ENCODE measurements at places on chromosomes 3 and 15.

DNA sequence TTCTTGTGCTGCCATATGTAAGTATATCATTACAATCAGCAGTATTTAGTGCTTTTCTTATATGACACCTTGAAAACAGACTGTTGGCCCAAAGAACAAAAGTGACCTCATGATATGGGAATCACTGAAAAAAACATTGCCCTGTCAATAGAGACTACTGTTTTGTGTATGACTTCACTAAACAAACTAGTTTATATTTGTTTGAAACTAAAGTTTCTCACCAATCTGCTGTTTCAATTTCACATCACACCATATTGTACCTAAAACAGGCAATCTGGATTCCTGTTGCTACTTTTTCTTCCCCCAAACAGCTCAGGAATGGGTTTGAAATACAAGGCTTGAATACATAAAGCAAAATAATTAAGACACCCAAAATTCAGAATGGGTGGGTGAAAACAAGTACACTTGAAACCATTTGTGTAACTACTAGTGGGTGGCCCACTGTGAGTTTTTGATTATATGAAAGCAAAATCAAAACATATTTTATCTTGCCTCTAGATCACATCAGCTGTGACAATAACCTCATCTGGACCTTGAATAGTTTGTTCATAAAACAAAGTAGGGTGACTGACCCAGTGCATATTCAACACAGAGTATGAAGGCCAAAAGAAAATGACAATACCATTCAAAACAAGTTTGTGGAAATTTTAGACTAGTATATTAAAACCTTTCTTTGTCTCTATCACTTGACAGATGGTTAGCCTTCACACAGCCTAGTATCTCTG, 5.9 kb downstream of the ZBTB20 start:
- DNase-seq, result no peak

- peak; percentile 45 for DNase-seq
These were observed 353.3 kb upstream of the SUCLG2 start for GRCh38 chr3:68007621-68008226.

GRCh38 chr15:57053470-57053869, 135.0 kb downstream of the TCF12 start:
- DNase-seq, result no peak

DNA sequence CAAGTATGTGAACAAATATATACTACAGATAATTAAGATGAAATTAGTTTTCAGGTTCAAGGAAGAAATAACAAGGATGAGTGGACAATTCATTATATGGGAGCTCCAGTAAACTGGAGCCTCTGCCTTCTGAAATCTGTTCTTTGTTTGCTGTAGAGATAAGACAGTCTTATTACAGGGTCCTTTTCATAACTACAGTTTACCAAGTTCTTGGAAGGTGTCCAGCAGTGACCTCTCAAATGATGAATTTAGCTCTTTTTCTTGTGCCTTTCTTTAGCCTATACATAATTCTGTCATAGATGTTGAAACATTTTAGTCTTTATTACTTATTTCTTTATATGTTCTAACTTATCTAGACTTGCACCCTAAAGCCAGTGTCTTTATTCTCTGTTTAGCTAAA, 89.7 kb upstream of the GBE1 start:
- DNase-seq, result no peak

- peak; percentile 14 for DNase-seq
These were observed 90.6 kb upstream of the AKAP13 start for GRCh38 chr15:85289677-85290365.

DNA sequence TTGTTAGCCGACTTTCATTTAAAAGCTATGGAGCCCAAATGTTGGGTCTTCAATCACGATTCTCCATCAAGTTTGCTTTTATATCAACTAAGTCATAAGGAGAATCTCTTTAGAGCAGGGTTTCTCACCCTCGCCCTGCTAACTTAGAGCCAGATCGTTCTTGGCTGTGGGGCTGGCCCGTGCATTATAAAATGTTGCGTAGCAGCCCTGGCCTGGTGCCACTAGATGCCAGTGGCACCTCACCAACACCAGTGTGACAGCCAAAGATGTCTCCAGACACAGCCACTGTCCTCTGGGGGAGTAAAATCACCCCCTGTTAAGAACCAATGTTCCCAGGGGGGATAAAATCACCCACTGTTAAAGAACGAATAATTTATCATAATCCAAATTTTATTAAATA, 226.1 kb downstream of the OCA2 start:
- DNase-seq, result no peak

- DNase-seq, result no peak
These were observed 43.9 kb downstream of the ZNF148 start for GRCh38 chr3:125331243-125331642.

DNA sequence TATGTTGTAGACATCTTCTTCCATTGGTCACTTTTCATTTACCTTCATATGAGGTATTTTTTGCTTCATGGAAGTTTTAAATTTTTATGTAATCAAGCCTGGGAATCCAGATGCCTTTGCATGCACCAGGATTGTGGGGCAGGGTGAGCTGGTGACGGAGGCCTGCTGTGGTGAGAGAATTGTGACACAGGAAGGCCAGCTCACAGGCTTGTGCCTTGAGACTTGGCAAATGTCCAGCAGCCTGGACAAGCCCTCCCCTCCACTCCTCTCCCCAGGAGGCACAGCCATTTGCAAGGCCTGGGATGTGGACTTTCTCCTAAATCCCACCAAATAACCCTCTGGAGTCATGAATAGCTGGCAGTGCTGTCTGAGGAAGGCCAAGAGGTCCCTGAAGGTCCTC, 67.4 kb downstream of the RHCG start:
- DNase-seq, result no peak

- DNase-seq, result no peak
These were observed 51.8 kb downstream of the GRAMD1C start for GRCh38 chr3:113890256-113890900.

- DNase-seq, result no peak
These were observed 18.5 kb downstream of the SPRED1 start for GRCh38 chr15:38271144-38271543.

DNA sequence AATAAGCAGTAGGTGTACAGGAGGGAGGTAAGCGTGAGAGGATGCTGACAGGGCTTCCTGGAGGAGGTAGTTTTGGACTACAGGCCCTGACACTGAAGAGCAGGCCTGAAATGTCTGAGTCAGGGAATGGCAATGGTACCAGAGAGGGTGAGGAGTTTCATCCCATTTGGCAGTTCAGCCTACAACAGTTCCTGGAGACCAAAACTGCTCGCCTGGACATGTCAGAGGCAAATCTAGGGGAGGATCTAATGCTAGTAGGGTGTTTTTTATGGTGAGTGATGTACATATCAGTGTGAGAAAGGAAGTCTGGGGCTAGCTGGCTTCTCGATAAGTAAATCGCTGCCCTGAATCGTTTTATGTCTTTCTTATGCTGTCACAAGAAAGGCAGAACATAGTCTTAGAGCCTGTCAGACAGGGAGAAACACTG, 13.8 kb upstream of the TNFSF10 start:
- peak; percentile 27 for DNase-seq

- DNase-seq, result no peak
These were observed 266.8 kb downstream of the ZNF385D start for GRCh38 chr3:21484057-21484827.

DNA sequence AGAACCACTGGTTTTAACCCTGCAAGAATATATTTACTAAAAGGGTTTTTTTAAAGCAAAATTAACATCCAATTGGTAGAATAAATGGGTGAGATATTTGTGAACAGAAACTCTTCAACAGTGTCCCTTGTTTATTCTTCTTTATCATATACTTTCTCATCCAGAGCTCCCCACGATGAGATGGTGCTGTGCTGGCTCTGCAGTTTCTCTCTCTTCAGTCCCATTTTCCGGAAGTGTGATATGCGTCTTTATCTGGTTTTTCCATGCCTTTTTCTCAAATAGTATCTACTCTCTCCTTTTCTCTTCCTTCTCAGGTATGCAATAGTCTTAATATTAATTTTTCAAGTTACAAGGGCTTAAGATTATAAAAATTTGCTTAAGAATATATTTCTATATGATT, 1.5 kb downstream of the EAF2 start:
- DNase-seq, result no peak

DNA sequence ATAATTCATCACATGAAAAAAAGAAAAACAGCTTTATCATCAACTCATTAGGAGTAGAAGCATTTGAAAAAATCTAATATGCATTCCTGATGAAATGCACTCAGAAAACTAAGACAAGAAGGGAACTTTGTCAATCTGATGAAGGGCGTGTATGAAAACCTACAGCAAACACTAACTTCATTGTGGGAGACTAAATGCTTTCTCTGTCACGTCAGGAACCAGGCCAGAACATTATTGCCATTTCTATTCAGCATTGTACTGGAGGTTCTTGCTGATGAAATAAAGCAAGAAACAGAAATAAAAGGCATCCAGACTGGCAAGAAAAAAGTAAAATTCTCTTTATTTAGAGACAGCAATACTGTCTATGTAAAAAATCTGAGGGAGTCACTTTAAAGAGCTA, 235.2 kb downstream of the GABRB3 start:
- no peak for DNase-seq

DNA sequence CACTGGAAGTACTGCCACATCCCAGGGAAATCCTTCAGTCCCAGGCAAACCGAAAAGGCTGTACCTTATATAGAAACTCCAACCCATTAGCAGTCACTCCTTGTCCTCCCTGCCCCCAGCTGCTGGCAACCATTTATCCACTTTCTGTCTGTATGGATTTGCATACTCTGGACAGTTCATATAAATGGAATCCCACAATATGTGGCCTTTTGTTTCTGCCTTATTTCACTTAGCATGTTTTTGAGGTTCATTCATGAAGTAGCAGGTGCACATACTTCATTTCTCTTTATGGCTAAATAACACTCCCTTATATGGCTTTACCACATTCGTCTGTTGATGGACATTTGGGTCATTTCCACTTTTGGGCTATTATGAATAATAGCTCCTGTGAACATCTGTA, 51.6 kb upstream of the CMTM8 start:
- no peak for DNase-seq

DNA sequence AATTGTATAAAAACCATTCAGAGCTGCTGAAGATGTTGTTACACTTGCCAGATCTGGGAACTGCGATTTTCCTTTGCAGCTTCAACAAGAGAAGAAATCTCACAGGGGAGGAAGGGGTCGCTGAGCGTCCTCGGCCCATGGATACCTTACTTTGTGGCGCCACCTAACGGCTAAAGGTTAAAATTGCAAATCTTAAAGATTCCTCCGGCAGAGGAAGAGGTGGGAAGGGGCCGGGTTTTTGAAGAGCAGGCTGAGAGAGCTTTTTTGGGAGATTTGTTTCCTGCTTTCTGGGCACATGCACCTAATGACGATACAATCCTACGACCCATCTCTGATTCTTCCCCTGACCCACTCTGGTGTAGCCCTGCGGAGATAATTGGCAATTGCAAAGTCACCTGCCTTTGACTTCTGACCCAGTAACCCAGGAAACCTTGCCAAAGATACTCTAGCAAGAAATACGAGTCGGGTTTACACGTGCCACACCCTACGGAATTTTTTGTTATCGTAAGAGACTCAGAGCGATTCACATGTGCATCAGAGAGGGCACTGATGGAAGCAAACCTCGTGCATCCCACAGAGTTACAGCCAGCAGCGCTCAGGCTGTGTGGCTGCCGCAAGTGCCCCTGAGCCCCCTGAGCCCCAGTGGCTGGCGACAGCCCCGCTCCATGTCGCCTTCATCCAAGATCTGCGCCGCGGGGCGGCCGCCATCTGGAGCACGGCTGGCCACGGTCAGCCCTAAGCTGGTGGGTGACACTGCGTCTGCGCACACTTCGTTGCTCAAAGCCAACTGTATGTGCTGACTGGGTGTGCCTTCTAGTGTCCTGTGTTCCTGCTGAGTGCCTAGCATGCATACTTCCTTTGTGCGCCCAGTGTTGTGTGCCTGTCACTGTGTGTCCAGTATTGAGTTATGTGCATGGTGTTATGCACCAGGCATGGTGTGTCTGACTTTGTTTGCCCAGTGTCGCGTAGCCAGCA, 55.2 kb upstream of the CHRNA7 start:
- peak; percentile 37 for DNase-seq

GRCh38 chr3:146106986-146107385, 54.0 kb downstream of the PLOD2 start:
- DNase-seq, result no peak

DNA sequence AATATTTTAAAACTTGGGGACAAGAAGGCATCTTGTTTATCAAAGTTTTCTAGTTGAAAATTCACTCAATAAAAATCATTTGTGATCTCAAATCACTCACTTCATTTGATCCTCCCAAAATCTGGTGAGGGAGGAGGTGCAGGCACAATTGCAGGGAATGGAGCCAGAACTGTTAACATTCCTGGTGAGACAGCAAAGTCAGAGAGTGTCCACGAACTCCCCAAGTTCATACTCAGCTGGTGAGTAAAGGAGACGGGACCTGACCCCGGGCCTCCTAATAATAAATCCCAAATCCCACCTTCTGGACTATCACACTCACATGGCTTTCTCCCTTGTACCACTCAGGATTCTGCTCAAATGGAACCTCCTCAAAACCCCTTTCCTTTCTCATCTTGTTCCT, 252.3 kb upstream of the LRTM1 start:
- no peak for DNase-seq

- no peak for DNase-seq
These were observed 602.0 kb upstream of the KCNMB2 start for GRCh38 chr3:177934001-177934891.

GRCh38 chr3:9153904-9154619, 95.4 kb downstream of the SRGAP3 start:
- no peak for DNase-seq

GRCh38 chr3:147462856-147463255, 53.7 kb downstream of the ZIC1 start:
- no peak for DNase-seq

- peak; percentile 74 for DNase-seq
These were observed 15.0 kb downstream of the SFMBT1 start for GRCh38 chr3:53030619-53031449.

- DNase-seq, result no peak
These were observed 361.5 kb upstream of the KCNH8 start for GRCh38 chr3:18786650-18787323.

DNA sequence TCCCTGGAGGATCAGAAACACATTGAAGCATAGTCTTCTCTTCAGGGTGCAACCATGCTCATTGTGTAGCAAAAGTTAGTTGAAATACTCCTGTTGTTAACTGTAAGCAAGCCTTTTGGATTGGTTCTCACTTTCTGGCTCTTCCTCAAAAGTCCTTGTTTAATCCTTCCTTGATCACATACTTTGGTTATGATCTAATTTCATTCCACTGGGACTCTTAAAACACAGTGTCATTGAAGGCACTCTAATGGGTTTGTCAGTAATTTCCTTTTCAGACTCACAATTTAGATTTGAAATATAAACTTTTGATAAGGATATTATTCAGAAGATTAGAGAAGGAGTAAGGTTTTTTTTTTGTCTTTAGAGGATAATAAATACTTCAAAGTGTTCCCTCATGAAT, 451.7 kb upstream of the SGO1 start:
- no peak for DNase-seq

- peak; percentile 63 for DNase-seq
These were observed 288.6 kb downstream of the UACA start for GRCh38 chr15:70474471-70475406.

DNA sequence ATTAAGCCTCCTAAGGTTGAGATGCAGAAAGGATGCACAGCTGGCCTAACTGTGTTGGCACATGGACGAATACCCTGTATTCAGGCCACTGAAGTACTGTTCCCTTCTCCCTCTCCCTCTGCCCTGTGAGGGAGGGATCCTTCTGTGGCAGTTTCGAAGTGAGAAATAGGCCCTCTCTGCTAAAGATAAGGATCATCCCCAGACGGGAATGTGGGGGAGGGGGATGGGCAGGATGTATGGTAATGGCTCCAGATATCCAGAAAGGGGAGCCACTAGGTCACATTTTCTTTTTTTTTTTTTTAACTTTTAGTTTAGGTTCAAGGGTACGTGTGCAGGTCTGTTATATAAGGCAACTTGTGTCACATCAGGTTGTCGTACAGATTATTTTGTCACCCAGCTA, 463.1 kb downstream of the TBL1XR1 start:
- no peak for DNase-seq

- DNase-seq, result no peak
These were observed 30.7 kb upstream of the GRIP2 start for GRCh38 chr3:14570864-14571263.
